Stimulated activated CD4-positive, alpha-beta T cell treated with anti-CD3 and anti-CD28 coated beads, TNF-alpha, amount 100 ng/mL, for 1 hour (primary cell): ENCODE measurements at places on chromosomes 4 and X.

DNA sequence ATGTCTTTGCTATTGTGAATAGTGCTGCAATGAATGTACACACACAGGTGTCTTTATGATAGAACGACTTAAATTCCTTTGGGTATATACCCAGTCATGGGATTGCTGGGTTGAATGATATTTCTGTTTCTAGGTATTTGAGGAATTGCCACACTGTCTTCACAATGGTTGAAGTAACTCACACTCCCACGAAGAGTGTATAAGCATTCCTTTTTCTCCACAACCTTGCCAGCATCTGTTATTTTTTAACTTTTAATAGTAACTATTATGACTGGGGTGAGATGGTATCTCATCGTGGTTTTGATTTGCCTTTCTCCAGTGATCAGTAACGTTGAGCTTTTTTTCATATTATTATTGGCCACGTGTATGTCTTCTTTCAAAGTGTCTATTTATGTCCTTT lies 17.6 kb upstream of the DCUN1D4 start:
- DNase-seq = no peak

DNA sequence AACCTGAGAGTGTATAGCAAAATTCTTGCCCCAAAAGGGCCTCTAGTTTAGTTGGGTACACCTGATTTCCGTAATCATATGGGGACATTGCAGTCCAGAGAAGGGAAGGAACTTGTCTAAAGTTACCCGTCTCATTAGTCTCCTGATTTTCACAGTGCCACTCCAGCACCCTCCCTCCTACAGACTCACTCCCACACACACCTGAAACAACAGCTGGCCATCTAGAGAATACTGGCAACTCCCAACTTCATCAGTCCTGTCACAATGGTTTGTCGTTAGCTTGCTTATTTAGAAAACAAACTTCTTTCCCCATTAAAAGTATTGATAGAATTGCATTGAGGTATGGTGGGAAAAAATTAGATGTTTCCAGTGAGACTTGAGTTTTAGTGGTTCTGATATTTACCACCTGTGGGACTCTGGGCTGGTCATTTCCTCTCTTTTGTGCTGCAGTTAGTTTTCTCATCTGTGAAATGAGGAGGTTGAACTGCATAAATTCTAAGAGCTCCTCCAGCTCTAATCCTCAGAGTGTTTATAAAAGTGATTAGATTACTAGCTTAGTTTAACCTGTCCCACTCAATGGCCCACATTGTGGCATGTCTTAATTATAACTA lies 1.7 kb downstream of the IL13RA1 start:
- DNase-seq = no peak

DNA sequence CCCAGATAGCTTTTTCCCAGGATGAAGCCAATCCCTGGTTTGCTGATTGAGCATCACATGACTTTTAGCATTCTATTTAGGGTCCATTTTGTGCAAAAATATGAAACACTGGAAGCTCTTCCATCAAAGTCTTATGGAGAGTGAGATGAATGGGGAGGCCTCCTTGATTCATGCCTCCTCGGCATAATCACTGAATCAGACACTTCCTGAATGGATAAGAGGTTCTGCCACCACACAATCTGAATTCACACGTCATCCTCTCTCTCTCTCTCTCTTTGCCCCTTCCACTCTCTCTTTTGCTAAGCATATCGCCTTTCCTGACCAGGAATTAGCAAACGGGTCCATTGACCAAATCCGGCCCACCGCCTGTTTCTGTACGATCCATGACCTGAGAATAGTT lies 68.7 kb downstream of the CRMP1 start:
- no peak for DNase-seq

- DNase-seq = no peak
Observed at GRCh38 chr4:123987408-123987807, 590.8 kb downstream of the SPRY1 start.

- DNase-seq = no peak
Observed at GRCh38 chrX:65488495-65488894, 46.1 kb downstream of the LAS1L start.

DNA sequence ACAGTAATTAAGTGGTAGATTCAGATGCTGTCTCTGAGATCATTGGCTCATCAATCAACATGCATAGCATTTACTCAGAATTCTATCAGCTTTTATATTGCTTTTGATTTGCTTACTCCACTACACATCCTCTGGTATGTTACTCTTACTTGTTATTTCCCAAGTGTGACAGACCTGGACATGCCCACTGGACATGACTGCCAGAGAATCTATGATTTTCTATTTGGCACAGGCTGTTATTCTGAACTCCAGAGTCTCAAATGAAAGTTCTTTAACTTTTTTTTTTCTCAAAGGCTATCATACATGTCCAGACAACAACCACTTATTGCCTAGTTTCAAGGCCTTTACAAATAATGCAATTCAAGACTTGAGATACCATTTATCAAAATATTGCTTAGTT lies 116.1 kb upstream of the ARHGAP24 start:
- no peak for DNase-seq

GRCh38 chrX:861921-862320 lies 231.3 kb downstream of the SHOX start:
- no peak for DNase-seq

GRCh38 chrX:1222531-1223241 lies 10.2 kb upstream of the CRLF2 start:
- no peak for DNase-seq

GRCh38 chr4:128913228-128913627 lies 103.7 kb downstream of the JADE1 start:
- no peak for DNase-seq

DNA sequence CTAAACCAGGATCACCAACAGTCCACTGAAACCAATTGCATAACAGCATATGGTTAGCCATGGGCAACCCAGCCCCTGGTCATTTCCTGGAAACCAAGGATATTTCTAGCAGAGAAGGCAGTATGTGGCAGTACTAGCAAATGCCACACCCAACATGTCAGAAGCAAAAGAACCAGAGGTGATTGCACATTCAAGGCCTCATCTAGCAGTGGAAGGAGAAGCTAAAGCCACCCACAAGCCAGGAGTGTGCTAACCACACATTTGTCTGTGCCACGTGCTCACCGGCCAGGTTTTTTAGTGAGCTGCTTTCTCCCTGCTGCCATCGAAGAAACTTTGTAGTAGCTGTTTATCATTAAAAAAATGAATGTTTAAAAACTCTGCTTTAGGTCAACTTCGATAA lies 42.0 kb downstream of the TEC start:
- no peak for DNase-seq

- no peak for DNase-seq
Observed at GRCh38 chrX:56233682-56234081, 1.5 kb downstream of the KLF8 start.

- no peak for DNase-seq
Observed at GRCh38 chrX:150879855-150880807, 18.3 kb downstream of the CD99L2 start.

DNA sequence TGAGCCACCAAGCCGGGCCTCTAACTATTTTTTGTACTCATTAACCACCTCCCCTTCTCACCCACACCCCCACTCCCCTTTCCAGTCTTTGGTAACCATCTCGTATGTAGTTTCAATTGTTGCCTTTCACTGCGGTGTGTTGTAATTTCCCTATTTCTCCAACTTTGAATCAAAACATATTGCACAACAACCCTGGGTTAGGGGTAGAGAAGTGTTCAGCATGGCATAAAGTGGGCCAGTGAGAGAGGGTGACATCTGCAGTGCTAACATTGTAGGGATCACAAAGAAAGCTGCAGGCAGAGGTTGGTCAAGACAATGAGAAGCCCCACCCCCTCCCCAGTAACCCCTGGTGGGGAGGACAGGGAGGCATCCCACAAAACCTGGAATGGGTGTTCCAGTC lies 92.7 kb downstream of the SPATA18 start:
- DNase-seq = no peak

GRCh38 chr4:42600578-42600977 lies 56.3 kb downstream of the ATP8A1 start:
- no peak for DNase-seq

DNA sequence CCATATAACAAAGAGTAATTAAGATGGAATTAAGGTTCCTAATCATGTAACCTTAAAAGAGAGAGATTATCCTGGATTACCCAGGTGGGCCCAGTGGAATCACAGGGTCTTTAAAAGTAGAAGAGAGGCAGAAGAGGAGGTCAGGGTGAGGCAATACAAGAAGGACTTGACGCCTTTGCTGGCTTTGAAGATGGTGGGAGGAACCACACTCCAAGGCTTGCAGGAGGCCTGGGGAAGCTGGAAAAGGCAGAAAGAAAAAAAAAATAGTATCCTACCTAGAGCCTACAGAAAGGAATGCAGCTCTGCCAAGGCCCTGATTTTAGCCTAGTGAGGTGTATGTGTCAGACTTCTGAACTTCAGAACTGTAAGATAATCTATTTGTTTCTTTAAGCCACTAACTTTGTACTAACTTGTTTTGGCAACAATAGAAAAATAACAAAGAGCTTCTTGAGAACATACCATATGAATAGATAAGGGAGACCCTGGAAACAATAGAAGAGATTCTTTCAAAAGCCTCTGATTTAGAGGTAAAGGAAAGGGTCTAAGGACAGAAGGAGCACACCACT lies 229.9 kb upstream of the TTC29 start:
- no peak for DNase-seq

DNA sequence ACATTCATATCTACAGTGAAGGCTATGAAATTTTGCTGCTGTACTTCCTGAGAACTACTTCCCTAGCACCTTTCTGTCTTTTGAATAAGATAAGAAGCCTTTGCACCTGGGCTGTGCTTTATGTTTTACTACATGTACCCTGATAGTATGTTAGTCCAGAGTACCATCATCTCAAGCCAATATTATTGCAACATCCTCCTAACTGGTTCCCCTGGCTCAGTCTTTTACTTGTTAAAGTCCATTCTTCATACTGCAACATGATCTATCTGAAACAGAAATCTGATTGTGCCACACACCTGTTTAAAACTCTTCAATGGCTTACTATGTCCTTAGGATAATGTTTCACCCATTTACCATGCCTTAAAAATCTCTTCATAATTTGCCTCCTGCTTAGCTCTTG lies 102.3 kb downstream of the AGTR2 start:
- no peak for DNase-seq

GRCh38 chrX:44908153-44908552 lies 35.2 kb downstream of the KDM6A start:
- DNase-seq = no peak

- DNase-seq = no peak
Observed at GRCh38 chrX:39627257-39627656, 470.5 kb downstream of the BCOR start.

- DNase-seq = no peak
Observed at GRCh38 chrX:129238011-129238410, 285.3 kb downstream of the SMARCA1 start.

GRCh38 chr4:6264225-6264540 lies 5.5 kb upstream of the WFS1 start:
- DNase-seq = no peak

GRCh38 chrX:107470198-107470597 lies 20.7 kb downstream of the FRMPD3 start:
- no peak for DNase-seq
